H1 (cell line): ENCODE measurements at places on chromosomes 6 and 20. TPM values are rescaled to one million over a fixed set of nuclear protein-coding genes. Genes with fewer than 3 reads are reported as not detected.

Gene SRXN1
- total RNA-seq: 15.8 and 16.7 TPM in 2 replicates

Gene GNRH2
- total RNA-seq: 0.61 and 0.82 TPM in 2 replicates

Gene TMEM244
- total RNA-seq: not detected in 2 replicates

Gene ANKRD66
- not detected in 2 replicates for total RNA-seq

GRCh38 chr20:43921227-43921780 lies 6.7 kb downstream of the TOX2 start:
- no peak for DNase-seq

DNA sequence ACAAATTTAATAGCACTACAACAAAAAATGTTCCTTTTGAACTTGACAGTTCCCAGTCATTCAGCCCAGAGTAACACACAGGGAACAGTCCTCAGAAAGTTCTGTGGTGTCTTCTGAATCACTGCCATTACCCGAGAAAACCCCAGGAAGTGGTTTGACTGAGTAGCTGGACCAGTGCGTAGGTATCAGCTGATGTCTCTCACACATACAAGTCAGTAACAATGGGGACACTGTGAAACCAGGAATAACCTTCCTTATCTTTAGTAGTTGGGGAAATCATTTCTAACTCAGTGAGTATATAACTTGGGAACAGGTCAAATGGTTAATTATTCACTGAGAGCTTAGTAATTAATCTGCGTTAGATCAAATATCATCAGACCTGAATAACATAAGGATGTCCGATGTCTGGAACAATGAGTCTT lies 73.1 kb downstream of the HIVEP2 start:
- DNase-seq: no peak

- no peak for DNase-seq
Observed at GRCh38 chr20:21564127-21564773, 50.4 kb upstream of the NKX2-2 start.

DNA sequence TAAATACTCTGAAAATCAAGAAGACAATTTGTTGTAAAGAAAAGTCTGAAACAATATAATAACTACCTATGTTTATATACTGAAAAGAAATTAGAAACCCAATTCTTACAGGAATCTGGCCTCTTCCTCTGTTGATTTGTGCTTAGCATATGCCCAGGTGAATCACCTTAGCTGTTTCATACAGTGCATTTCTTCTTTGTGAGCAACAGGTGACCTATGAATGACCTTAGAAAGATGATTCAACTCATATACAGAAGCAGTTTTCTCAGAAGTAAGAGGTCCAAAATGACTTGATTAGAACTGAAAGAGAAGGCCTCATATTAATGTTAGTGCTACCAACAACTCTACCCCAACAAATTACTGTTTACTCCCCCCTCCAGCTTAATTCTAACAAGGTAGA lies 419.5 kb upstream of the ID4 start:
- DNase-seq: no peak

Gene CLPSL2
- 1.4 TPM in 2 replicates for total RNA-seq

Gene STX11
- total RNA-seq: 0.21 and 0.34 TPM in 2 replicates

- no peak for DNase-seq
Observed at GRCh38 chr20:8875586-8875985, 193.3 kb upstream of the PLCB4 start.

Gene LGSN
- 0.19 TPM in 1 of 2 replicates, not detected in the other for total RNA-seq

Gene KCNB1
- total RNA-seq: 0.58 and 0.59 TPM in 2 replicates

GRCh38 chr6:36610956-36611336 lies 16.8 kb downstream of the SRSF3 start:
- DNase-seq: no peak

GRCh38 chr6:105382496-105382895 lies 20.4 kb downstream of the PREP start:
- DNase-seq: no peak

DNA sequence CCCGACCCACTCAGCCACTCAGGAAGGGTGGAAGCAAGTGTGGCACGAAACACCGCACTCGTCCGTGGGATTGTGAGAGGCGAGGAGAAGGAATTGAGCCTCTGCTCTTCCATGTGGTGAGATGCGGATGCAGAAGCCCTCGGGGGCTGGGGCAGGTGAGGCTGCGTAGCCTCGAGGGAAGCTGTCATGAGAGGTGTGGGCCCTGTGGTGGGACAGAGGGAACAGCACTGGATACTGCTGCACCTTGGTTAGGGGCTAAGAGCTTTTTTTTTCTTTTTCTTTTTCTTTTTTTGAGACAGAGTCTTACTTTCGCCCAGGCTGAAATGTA lies 86.5 kb downstream of the PTPN1 start:
- DNase-seq: no peak

DNA sequence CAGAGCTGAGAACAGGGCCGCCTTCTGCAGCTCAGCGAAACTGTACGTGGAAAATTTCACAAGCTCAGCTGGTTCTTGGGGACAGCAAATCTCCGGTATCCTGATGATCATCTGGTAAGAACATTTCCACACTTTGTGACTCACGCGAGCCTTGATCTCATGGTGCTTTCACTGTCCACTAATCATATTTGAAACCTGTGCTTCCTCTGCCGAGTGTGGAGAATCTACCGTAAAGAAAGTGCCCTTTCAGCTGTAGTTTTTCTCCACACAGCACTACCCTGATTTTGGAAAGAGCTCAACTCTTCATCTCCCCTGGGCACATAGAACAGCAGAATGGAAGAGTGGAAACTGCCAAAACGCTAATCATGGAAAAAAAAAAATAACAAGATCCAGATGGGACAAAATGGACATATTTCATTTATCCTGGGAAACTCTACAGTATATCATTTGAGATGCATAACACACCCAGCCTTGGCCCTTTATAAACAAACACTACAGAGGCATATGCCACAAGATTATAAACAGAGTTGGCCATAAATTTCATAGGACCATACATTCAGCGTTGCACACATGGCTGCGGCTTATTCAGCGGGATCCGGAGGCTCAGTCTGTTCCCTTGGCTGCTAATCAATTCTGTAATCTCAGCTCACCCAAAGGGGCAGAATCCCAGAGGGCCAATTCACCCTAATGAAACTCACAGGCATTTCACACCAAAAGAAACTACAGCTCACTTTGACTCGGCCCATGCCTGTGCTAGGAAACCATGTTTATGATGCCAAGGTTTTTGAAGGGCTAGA lies 434.5 kb downstream of the HDGFL1 start:
- no peak for DNase-seq

GRCh38 chr6:29729774-29730328 lies 6.6 kb downstream of the HLA-F start:
- DNase-seq: no peak

GRCh38 chr20:5931411-5931810 lies 18.9 kb downstream of the TRMT6 start:
- no peak for DNase-seq

Gene LST1
- not detected in 2 replicates for total RNA-seq

Gene SCUBE3
- 1.0 TPM in 2 replicates for total RNA-seq

Gene TEAD3
- total RNA-seq: 27.0 and 28.7 TPM in 2 replicates

GRCh38 chr6:10419749-10420545 lies 5.1 kb upstream of the TFAP2A start:
- DNase-seq: no peak

DNA sequence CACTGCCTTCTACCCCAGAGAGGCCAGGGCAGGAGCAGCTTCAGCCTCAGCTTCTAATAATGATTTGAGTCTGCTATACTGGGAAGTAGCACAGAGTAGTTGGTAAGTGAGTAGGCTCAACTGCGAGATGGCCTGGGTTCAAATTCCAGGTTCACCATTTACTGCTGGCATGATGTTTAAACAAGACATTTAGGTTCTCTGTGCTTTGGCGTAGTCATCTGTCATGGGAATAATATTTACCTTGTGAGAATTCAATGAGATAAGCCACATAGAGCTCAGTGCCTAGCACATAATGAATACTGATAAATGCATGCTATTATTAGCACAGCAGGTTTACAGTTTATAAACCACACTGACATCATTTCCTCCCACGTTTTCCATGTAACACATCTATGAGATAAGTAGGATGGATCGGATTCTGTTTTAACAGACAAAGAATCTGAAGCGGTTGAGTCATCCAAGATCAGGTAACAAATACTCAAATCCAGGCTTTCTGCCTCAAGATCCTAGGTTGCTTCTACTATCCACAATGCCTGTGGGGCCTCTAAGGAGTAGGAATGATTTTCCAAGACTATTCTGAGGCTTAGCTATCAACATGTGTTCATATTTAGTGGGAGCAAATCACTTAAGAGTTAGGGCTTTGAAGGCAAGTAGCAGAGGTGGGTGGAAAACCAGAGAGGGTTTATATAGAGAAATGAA lies 72.9 kb upstream of the DTNBP1 start:
- DNase-seq: no peak

DNA sequence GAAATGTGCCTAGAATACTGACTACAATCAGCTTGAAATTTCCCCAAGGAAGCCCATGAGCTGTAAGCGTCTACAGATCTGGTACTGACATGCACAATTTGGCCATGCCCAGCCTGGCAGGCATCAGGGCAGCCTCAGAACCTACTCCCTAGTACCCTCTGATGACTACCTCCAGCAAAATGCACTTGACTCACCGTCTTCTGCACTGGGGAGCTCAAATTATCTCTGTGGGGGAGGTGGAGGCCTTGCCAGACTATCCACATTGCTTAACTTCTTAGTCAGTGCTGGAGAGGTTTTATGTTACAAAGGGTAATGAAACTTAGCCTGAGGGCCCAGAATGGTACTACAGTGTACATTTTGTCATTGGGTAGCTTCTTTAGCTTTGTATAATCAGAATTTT lies 126.0 kb upstream of the ADGRF1 start:
- no peak for DNase-seq

DNA sequence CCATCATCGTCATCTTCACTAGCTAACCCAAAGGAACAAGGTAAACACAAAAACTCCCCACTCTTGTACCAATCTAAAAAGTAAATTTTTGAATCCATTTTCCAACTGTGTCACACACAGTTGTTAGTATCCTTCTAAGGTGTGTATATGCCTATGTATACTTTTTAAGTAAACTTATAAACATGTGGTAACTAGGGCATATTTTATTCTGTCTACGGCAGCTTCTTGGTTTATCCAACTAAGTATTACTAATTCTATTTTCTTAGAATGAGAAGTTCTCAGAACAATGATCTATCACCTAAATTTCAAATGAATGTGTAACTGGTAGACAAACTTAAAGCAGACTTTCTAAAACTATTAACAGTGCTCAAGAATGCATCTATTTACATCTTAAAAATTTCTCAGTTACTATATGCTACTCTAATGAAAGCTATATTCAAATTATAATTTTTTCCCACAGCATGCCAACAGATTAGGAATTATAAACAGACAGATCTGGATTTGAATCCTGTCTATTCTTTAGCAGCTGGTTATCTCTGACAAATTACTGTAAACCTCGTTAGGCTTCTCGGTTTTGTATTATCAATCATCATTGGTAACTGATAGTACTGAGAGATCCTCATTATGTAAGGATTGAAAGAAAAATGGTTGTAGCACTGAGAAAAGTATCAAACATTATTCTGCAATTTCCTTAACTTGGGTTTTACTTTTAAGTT lies 1.8 kb upstream of the PLN start:
- DNase-seq: no peak

GRCh38 chr20:47984437-47984836 lies 199.2 kb upstream of the SULF2 start:
- no peak for DNase-seq

DNA sequence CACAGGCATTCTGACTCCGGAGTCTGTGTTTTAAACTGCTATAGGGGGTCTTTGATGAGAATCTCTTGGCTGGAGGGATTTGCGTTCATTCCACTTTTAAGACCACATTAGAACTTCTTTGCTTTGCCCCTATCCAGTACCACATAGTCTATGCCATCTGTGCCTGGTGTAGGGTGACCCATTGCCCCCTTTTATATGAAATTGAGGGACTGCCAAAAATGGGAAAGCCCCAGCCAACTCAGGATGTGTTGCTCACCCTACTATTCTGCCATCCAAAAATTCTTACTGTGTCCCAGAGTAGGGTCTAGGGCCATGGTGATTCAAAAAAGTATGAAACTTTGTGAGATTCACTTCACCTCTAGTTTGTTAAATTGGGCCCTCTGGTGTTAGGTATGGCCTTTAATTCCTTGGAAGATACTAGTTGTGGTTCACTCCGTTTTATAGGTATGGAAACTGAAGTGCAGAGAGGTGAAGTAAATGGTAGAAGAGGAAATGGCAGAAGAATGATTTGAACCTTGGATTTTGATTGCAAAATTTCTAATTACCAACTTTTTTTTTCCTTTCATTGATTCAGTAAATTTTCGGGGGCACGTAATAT lies 1.4 kb downstream of the PFDN4 start:
- DNase-seq: no peak

GRCh38 chr6:7642791-7643190 lies 52.8 kb downstream of the SNRNP48 start:
- no peak for DNase-seq

DNA sequence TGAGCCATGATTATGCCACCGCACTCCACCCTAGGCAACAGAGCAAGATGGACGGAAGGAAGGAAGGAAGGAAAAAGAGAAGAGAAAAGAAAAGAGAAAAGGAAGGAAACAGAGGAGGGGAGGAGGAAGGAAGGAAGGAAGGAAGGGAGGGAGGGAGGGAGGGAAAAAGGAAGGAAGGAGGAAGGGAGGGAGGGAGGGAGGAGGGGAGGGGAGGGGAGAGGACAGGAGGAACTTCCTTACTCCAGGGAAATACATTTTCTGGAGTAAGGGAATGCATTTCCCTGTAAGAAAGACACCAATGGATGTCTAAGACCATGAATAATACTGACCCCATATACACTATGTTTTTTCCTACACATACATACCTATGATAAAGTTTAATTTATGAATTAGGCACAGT lies 93.2 kb upstream of the NFATC2 start:
- DNase-seq: no peak

- no peak for DNase-seq
Observed at GRCh38 chr6:145865595-145865994, 51.0 kb upstream of the FBXO30 start.

Gene DNAH8
- total RNA-seq: not detected in 2 replicates

Gene GPANK1
- total RNA-seq: 24.5 and 26.9 TPM in 2 replicates

Gene HLA-F
- total RNA-seq: 6.5 and 9.6 TPM in 2 replicates

DNA sequence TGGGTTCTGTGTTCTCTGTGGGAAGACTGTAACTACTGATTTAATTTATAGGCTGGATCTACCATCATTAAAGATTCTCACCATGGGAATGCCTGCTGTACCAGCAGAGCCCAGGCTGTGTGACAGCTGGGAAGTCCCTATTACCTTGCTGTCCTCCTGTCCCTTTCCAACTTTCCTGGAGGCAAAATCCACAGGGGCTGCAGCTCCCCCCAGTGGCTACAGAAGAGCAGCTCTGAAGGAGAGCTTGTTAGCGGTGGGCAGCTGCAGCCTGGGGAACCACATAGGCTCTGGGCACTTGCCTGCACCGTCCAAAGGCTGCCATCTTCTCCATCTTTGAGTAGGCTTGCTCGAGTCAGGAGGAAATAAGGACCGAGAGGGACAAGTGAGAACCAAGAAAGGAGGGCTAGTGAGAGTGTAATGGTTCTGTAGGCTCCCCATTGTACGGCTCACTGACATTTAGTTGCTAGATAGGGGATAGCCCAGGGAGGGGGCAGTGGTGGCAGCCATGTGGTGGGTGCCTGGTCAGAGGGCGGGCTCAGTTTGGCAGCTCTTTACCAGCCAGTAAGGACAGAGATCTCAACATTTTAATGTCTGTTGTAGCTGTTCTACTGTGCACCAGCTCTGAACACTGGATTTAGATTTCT lies 155.1 kb upstream of the MLIP start:
- peak; percentile 73 for DNase-seq
